NCI-H1694 treated with DMSO at 0.1 percent for 48 hours (cell line): ENCODE measurements at places on chromosomes 5 and 9.

DNA sequence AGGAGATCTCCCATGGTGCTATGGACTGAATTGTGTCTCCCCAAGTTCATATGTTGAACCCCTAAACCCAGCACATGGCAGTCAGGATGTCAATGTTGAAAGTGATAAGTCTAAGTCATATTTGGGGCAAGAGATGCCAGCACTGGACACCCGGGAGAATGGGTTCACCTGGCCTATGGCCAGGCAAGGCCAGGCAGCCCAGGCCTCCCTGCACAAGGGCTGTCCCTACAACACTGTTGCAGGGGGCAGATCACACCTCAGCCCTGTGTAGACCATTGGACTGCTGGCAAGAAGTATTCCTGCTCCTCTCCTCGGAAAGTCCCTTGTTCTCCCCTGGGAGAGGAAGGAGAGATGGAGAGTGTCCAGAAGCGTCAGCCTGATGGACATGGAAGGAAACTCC is 240.5 kb downstream of the GADD45G start:
- no peak for DNase-seq

GRCh38 chr5:139912158-139912557 is 116.5 kb downstream of the PSD2 start:
- no peak for DNase-seq

DNA sequence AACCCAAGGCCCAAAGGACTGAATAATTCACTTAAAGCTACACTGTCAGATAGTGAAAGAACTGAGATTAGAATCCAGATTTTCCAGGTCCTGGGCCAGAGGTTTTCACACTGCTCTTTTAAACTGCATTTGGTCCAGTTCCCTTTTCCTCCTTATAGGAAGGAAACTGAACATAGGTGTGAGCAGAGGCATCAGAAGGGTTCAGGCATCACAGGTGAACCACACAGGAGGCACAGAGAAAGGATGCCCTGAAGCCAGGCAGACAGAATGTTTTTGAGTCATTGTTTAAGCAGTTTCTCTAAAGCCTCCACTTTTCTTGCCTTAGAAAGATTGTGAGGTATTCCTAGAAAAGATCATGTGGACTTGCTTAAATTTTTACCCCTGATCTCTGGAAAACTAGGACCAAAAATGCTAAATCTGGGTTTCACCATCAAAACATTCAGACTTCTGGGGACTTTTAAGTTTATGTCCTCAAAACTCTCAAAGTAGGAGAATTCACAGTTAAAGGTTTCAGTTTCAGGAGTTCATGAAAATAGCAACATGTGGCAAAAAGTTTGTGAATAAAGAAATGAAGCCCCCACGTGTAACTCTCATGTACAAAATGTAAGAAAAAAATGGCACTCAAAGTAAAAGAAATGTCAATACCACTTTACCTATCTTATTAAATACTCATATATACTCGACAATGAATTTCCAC is 386.1 kb downstream of the NTRK2 start:
- no peak for DNase-seq

DNA sequence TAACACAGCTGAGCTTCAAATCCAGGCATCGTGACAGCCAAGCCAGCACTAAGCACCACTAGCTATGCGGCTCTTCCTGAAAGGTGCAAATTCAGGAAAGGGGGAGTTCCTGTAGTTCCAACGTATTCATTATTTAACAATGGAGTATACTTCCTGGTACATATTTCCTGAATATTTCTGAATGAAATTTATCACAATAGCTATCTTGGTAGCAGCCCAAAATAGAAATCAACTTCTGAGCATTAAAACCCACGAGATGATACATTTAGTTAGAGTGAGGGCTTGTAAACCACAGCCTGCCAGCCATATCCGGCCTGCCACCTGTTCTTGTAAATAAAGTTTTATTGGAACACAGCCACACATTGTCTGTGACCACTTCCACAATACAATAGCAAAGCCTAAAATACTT is 109.7 kb upstream of the RETREG1 start:
- DNase-seq: no peak

- no peak for DNase-seq
These were observed 65.6 kb upstream of the NEURL1B start for GRCh38 chr5:172575416-172575815.
